ENCODE measurements at places on chromosomes 12 and 14. TPM values are rescaled to one million over a fixed set of nuclear protein-coding genes. Genes with fewer than 3 reads are reported as not detected.

SLC10A1 gene
- total RNA-seq, result not detected

MCRS1 gene
- 58.7 TPM for total RNA-seq

KRT79 gene
- not detected for total RNA-seq

CORO1C gene
- total RNA-seq, result 141 TPM

PRPH gene
- total RNA-seq, result 1.4 TPM

RPGRIP1 gene
- not detected for total RNA-seq

GTF2H3 gene
- 85.0 TPM for total RNA-seq

PZP gene
- not detected for total RNA-seq

BEGAIN gene
- 7.0 TPM for total RNA-seq

MYO1H gene
- total RNA-seq, result not detected

AGAP2 gene
- not detected for total RNA-seq

ZC2HC1C gene
- 1.3 TPM for total RNA-seq

GALNT6 gene
- total RNA-seq, result 24.8 TPM

CYP27B1 gene
- total RNA-seq, result 27.5 TPM

MMP19 gene
- 3.3 TPM for total RNA-seq

MUCL1 gene
- not detected for total RNA-seq

FAM90A1 gene
- total RNA-seq, result not detected

PLXNC1 gene
- 2.4 TPM for total RNA-seq
